Stimulated activated CD8-positive, alpha-beta memory T cell treated with anti-CD3 and anti-CD28 coated beads, Interleukin-4, amount 100 ng/mL, for 1 hour (primary cell): ENCODE measurements at places on chromosomes 7 and 10.

GRCh38 chr7:90944021-90944420, 320.2 kb upstream of the FZD1 start:
- no peak for DNase-seq

GRCh38 chr7:37709631-37710509, 26.3 kb downstream of the GPR141 start:
- no peak for DNase-seq

DNA sequence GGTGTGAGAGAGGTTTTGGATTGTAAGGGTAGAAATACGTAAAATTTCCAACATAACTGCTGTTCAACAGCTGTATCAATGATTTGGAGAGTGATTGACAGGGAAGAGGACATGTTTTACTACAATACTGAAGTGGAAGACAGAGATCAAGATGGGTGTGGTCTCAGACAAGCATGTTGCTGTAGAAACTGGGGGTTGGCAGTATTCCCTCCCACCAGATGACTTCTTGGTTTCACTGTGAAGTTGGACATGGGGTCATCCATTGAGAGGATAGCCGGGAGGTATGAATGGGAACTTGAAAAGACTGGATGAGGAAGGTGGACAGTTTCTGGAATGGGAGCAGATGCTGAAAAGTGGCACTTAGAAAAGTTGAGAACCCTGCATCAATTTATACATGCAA, 95.3 kb upstream of the HDAC9 start:
- DNase-seq: no peak

DNA sequence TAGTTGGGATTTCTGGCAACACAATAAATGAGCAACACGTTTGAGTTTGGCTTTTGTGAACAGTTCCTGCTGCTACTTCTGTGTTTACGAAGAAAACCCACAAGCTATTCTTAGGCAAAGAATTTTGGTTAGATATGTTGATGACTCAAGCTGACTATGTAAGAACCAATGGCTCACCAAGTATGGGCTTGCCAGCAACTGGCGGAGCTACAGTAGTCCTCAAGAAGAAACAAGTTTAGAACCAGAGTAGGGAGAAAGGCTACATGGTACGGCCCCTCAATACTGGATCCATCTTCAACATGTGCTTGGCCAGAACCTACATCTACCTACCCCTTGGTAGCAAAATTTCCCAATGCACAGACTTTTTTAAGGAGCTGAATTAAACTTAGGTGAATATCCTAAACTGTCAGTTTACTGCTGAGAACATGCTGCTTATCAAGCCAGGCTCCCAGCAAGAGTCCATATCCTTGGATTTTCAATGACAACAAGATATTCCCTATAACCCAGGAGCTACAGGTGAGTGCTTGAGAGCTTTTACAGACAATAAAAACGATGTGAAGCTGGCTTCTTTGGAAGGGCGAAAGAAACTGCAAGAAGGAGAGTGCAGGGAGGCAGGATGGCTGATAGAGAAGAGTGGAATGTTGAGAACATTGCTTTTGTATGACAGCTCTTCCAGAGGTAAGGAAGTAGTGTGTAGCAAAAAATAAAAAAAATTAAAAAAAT, 74.3 kb upstream of the ASAH2 start:
- no peak for DNase-seq

DNA sequence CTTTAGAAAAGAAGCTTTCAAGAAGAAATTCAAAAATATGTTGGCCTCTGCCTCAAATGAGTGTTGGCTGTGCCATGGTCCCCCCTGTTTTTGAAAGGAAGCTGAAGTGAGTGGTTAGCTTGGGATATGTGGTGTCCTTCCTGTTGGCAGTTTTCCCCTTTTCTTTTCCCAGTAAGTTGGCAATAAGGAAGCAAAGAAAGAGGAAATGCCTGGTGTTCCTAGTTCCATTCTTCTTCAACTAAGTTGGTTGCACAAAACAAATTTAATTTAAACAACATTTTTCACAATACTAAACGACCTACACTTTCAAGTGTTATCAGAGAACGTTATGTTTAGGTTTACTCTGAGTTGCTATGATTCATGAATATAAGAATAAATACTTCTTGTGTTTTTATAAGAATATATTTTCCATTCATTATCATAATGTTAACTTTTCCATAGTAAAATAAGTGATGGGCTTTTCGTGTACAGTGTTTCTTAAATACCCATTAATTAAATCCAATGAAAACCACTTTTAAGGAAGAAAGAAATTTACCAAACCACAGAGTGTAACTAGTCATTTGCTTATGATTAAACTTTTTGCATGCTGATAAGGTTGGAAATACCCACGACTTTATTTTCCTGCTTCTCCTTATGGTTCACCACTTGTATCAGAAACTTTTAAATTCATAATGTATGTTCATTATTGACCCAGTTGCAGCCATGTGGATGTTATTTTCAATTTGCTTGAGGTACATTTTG, 7.7 kb downstream of the HDAC9 start:
- DNase-seq: no peak

- DNase-seq: no peak
These were observed 196.0 kb upstream of the GRB10 start for GRCh38 chr7:50978633-50979215.

GRCh38 chr10:43622038-43622437, 15.8 kb downstream of the ZNF485 start:
- no peak for DNase-seq

DNA sequence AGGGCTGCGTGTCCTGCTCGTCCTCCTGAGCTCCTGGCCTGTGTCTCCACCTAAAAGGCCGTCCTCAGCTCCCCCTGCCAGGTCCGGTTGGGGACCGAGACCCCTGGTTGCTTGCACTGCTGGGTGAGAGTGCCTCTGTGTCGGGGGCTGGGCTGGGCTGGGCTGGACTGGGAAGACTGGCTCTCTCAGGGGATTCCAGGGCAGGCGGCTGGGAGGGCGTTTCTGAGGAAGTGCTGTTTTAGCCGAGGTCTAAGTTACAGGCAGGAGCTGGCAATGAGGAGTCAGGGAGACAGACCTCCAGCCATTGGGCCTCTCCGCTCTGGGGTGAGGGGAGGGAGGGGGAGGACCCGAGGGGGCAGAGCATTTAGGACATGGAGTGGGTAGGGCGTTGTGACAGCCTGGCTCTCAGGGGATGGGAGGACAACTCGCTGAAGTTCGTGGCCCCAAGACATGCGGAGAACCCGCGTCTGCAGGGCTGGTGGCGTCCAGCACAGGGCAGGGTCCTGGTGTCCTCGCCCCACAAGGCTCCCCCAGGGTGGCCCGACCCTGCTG, 20.9 kb downstream of the FOXK1 start:
- no peak for DNase-seq

- DNase-seq: no peak
These were observed 101.1 kb downstream of the RAPGEF5 start for GRCh38 chr7:22255834-22256233.

DNA sequence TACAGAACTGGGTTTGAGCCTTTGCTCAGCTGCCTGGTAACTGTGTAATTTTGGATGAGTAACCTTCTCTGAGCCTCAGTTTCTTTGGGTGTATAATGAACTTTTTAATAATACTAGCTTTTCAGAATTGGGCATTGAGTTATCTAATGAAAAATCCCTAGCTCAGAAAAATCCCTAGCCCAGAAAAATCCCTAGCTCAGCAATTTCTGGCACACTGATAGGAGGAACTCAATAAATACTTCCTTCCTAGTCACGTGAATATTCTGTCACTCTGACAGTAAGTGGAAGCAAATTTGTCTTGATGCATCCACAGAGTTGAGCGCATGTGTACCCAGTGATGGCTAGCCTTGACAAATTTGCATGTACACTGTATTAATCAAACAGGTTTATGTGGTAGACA, 817.6 kb downstream of the XPNPEP1 start:
- DNase-seq: no peak

- no peak for DNase-seq
These were observed 396.5 kb upstream of the MKI67 start for GRCh38 chr10:128522551-128523308.

GRCh38 chr7:66114743-66115649, at the start of gene CRCP:
Gene CRCP, plus strand, starts transcription at chr7:66114847. Its CDS starts 116 bp downstream, at chr7:66114963.
- peak; percentile 71 for DNase-seq

GRCh38 chr7:13633857-13634256, 355.6 kb downstream of the ETV1 start:
- DNase-seq: no peak

DNA sequence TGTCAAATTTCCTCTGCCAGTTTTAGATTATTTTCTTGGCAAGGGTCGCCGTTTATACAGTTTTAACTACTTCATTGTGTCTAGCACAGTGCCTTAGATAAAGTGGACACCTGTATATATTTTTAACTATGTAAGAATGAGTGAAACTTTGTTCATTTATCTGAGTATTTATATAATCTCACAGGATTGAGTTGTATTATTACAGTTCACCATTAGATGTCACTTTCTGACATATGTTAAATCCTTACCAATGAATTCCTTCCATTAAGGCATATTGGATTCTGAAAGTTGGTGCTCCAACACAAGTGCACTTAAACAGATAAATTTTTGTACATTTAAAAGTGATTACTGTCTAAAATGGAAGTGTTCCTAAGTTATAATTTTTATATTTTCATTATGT, 43.0 kb downstream of the ZMYND11 start:
- DNase-seq: no peak

DNA sequence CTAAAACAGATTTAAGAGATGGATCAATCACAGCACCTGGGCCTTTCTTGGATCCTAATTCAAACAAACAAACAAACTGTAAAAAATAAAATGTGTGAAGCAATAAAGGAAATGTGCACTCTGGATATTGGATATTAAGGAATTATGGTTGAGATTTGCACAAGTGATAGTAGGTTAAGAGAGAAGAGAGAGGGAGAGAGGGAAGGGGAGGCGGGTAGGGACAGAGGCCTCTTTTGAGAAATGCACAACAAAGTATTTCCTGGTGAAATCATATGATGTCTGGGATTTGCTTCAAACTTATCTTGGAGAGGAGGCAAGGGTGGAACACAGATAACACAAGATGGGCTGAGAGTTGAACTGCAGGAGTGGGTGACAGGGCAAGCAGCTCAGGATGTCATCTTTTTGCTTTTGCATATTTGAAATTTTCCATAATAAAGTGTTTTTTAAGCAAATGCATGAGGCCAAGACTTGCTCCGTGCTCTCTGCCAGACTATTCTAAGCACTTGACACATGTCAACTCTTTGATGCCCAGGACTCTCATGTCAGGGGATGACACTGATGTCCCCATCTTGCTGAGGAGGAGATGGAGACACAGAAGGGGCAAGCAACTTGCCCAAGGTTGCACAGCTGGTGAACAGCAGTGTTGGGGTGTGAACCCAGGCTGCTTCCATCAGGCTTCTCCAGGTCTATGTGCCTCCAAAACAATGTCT, 9.1 kb upstream of the AEBP1 start:
- no peak for DNase-seq

- no peak for DNase-seq
These were observed 87.0 kb downstream of the AUTS2 start for GRCh38 chr7:69685293-69685631.

DNA sequence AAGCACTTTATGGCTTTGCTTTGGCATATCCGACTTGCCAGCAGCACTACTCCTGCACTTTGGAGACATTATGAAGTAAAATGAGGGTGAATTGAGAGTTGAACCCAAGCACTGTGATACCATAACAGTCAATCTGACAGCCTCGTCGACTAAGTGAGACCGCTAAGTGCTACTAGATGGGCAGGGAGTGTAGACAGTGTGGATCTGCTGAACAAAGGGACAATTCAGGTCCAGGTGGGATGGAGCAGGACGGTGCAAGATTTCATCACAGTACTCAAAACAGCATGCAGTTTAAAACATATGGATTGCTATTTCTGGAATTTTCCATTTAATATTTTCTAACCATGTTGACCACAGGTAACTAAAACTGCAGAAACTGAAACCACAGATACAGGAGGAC, 20.8 kb upstream of the PRTFDC1 start:
- no peak for DNase-seq

DNA sequence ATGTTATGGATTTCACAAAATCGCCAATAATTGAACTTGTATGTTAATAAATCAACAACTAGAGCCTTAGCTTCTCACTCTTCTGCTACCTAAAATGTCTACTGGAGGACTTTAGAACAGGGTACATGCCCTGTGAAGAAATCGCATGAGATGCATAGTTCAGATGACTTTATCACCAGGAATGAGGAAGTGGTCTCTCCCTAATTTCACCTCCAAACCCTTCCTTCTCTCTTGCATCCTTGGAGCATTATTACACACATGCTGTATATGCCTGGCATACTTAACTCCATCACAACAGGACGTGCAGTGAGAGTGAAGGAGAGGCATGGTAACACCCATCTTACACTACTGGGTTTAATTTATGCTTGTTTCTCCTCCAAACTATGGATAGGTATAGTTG, 27.8 kb downstream of the RHEB start:
- no peak for DNase-seq
